ENCODE measurements at places on chromosomes 11 and 22.

- no peaks in the 10 kb centered on the region for H3K36me3 ChIP-seq
- no peak overlapping the region for H3K4me3 ChIP-seq
- no peaks in the 10 kb centered on the region for H3K4me1 ChIP-seq
These were observed 315.7 kb downstream of the INSC start for GRCh38 chr11:15430381-15430780.

- no peaks in the 10 kb centered on the region for H3K36me3 ChIP-seq
- peaks cover 13% of the 10 kb centered on the region for H3K27me3 ChIP-seq
- peaks cover 34% of the 10 kb centered on the region for H3K4me1 ChIP-seq
- peak overlapping the region; percentile 80 for H3K27ac ChIP-seq
These were observed 1.1 kb upstream of the IGSF9B start for GRCh38 chr11:133957900-133958299.

GRCh38 chr11:13208921-13209320, 68.7 kb upstream of the BMAL1 start:
- H3K4me1 ChIP-seq: peaks cover 15% of the 10 kb centered on the region
- H3K4me3 ChIP-seq: no peak overlapping the region
- no peak for DNase-seq
- no peaks in the 10 kb centered on the region for H3K27me3 ChIP-seq

DNA sequence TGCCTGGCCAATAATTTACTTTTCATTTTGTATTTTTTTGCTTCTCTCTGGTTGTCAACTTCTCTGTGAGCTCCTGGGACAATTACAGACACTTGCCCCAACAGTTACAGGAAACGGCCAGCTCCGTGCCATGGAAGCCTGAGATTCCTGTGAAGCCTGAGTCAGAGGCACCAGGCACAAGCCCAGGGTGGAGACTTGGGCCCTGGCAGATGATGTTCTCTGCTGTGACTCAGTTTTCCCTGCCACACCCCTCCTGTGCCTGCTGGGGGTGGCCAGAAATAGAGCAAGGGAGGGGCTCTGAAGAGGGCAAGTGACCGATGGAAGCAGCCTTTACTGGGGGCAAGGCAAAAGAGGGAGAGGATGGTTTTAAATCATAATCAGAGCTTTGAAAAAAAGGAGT, 4.9 kb downstream of the ATP5MGL start:
- no peak overlapping the region for H3K27ac ChIP-seq
- no peak overlapping the region for H3K4me3 ChIP-seq
- H3K27me3 ChIP-seq: no peaks in the 10 kb centered on the region
- no peak for DNase-seq

- no peak for DNase-seq
- H3K36me3 ChIP-seq: no peaks in the 10 kb centered on the region
- H3K4me3 ChIP-seq: peak overlapping the region; percentile 45
- no peak overlapping the region for H3K27ac ChIP-seq
- H3K4me1 ChIP-seq: peaks cover 3% of the 10 kb centered on the region
These were observed 583 bp upstream of the RRAS2 start for GRCh38 chr11:14359501-14360031.

- peak; percentile 91 for DNase-seq
- peaks cover 2% of the 10 kb centered on the region for H3K27me3 ChIP-seq
- H3K4me3 ChIP-seq: no peak overlapping the region
- peak overlapping the region; percentile 68 for H3K27ac ChIP-seq
These were observed 6.4 kb upstream of the MFRP start for GRCh38 chr11:119352857-119353260.

DNA sequence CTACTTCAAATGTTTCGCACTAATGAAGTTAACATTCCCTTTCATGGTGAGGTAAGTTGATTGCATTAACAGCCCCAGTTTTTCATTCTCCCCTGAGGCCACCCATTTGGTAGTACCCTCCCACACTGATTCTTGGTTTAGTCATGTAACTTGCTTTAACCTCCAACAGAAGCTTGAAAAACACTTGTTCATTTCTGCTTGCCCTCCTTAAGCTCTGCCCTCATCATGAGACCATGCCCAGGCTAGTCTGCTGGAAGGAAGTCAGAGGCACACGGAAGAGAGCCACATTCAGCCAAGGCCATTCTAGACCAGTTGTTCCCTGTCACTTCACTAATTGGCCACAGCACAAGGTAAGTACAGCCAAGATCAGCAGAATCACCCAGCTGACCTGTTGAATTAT, 50.7 kb upstream of the CD44 start:
- DNase-seq: no peak
- H3K27me3 ChIP-seq: no peaks in the 10 kb centered on the region
- no peak overlapping the region for H3K4me3 ChIP-seq
- no peaks in the 10 kb centered on the region for H3K36me3 ChIP-seq
- peaks cover 4% of the 10 kb centered on the region for H3K4me1 ChIP-seq
- no peak overlapping the region for H3K27ac ChIP-seq

DNA sequence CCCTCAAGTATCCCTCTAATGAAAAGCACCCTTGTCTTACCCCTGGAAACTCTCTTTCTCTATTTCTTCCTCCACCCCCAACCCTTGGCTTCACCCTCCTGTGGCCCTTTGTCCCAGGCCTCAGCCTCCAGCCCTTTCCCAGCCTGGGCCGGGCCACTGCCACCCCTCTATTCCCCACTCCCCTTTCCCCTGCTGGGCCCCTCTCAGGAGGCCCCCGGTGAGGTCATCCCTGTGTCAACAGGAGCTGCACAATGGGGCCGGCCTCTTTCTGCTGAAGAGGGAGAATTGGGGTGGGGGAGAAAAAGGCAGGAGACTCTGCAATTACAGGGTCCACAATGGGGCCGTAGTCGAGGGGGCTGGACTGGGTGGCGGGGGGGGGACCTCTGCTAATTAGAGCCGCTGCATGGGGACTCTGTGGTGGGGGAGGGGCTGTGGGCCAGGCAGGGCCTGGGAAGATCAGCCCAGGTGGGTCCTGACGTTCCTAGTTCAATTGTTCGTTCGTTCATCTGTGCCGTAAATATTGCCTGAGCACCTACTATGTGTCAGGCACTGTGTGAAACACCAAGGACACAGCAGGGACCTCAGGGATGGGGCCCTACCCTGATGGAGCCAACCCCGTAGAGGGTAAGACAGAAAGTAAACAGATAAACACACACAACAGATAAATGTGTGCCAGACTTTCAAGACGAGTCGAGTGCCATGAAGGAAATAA, 18.5 kb upstream of the MPPED1 start:
- no peak overlapping the region for H3K27ac ChIP-seq
- H3K4me3 ChIP-seq: no peak overlapping the region
- H3K27me3 ChIP-seq: no peaks in the 10 kb centered on the region
- H3K36me3 ChIP-seq: no peaks in the 10 kb centered on the region

- no peaks in the 10 kb centered on the region for H3K27me3 ChIP-seq
These were observed 20.7 kb upstream of the MMP7 start for GRCh38 chr11:102551169-102551781.

- H3K4me3 ChIP-seq: no peak overlapping the region
- no peaks in the 10 kb centered on the region for H3K36me3 ChIP-seq
- no peak for DNase-seq
- no peak overlapping the region for H3K27ac ChIP-seq
These were observed 318.7 kb downstream of the CADM1 start for GRCh38 chr11:115185507-115185906.

DNA sequence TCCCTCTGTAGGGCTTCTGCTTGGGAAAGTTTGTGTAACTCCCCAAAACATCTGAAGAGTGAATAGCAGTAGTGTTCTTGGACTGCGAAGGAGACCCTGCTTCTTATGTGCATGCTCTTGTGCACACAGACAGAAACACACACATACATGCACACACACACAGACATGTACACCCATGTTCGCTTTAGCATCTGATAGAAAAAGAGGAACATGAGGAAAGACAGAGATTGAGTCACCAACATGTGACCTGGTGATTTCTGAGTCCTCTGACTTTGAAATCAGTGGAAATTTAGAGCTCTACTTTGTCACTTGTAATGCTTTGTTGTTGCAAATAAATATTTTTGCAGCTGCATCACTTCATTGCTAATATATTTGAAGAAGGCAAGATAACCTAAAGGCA, 23.8 kb downstream of the CD44 start:
- H3K27me3 ChIP-seq: no peaks in the 10 kb centered on the region
- no peaks in the 10 kb centered on the region for H3K36me3 ChIP-seq
- peaks cover 22% of the 10 kb centered on the region for H3K4me1 ChIP-seq
- H3K27ac ChIP-seq: no peak overlapping the region
- no peak for DNase-seq
- H3K4me3 ChIP-seq: no peak overlapping the region

- DNase-seq: peak; percentile 93
- H3K36me3 ChIP-seq: no peaks in the 10 kb centered on the region
- H3K4me1 ChIP-seq: peaks cover 6% of the 10 kb centered on the region
- H3K4me3 ChIP-seq: peak overlapping the region; percentile 86
These were observed 1.6 kb downstream of the NCAM1 start for GRCh38 chr11:112962579-112963367.

- H3K27ac ChIP-seq: no peak overlapping the region
- no peaks in the 10 kb centered on the region for H3K36me3 ChIP-seq
- H3K4me1 ChIP-seq: peaks cover 24% of the 10 kb centered on the region
- DNase-seq: no peak
- H3K4me3 ChIP-seq: no peak overlapping the region
These were observed 205.0 kb upstream of the E2F8 start for GRCh38 chr11:19445771-19446170.

GRCh38 chr11:70788248-70789022, 390.1 kb downstream of the CTTN start:
- no peaks in the 10 kb centered on the region for H3K27me3 ChIP-seq
- peaks cover 11% of the 10 kb centered on the region for H3K36me3 ChIP-seq
- no peak overlapping the region for H3K27ac ChIP-seq
- peaks cover 14% of the 10 kb centered on the region for H3K4me1 ChIP-seq
- H3K4me3 ChIP-seq: no peak overlapping the region

DNA sequence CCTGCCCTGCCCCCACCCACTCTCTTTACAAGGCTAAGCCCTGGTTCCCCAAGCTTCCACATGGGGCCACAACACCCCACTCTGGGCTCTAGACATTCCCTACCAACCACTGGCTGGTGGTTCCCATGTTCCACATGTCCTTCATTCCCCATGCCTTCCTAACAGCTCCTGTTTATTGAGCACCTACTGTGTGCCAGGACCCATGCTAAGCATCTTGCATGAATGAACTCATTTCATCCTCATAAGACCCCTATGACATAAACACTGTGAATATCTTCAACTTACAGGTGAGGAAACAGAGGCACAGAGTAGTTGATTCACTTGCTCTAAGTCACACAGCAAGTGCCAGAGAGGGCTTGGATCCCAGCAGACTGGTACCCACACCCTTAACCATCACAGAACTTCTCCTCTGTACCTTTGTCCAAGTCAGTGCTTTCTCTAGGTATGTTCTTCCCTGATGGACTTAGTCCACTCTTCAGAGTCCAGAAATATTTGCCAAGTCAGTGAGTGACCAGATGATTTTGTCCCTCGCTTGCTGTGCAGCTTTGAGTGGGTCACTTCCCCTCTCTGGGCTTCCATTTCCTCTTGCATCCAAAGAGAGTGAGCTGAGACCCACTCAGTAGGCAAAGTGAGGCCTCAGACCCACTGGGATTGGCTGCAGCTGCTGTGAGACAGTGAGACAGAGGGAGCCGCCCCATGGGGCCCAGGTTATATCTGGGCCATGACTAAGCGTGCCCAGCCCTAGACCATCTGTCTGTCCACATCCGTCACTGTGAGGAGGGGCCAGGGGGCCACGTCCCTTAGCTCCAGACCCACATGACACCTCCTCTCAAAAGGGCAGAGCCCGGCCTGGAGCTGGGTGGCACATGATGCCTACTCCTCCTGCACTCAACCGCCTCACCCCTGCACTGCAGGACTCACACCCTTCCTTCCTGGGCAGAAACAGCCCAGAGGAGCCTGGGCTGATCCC, 132.4 kb downstream of the MN1 start:
- H3K4me3 ChIP-seq: no peak overlapping the region
- peaks cover 37% of the 10 kb centered on the region for H3K4me1 ChIP-seq
- no peaks in the 10 kb centered on the region for H3K36me3 ChIP-seq
- no peaks in the 10 kb centered on the region for H3K27me3 ChIP-seq

GRCh38 chr11:58562375-58562800, 13.3 kb downstream of the LPXN start:
- H3K4me3 ChIP-seq: no peak overlapping the region
- H3K27ac ChIP-seq: no peak overlapping the region
- H3K27me3 ChIP-seq: no peaks in the 10 kb centered on the region

- H3K36me3 ChIP-seq: no peaks in the 10 kb centered on the region
- peaks cover 28% of the 10 kb centered on the region for H3K4me1 ChIP-seq
- no peak overlapping the region for H3K4me3 ChIP-seq
- no peak overlapping the region for H3K27ac ChIP-seq
- DNase-seq: no peak
These were observed 113.1 kb upstream of the NNMT start for GRCh38 chr11:114183044-114183511.

- H3K27me3 ChIP-seq: no peaks in the 10 kb centered on the region
- H3K4me3 ChIP-seq: no peak overlapping the region
- H3K27ac ChIP-seq: no peak overlapping the region
- peaks cover 22% of the 10 kb centered on the region for H3K4me1 ChIP-seq
- no peaks in the 10 kb centered on the region for H3K36me3 ChIP-seq
These were observed 28.3 kb downstream of the SLC1A2 start for GRCh38 chr11:35390737-35391682.

- peak; percentile 44 for DNase-seq
- H3K36me3 ChIP-seq: no peaks in the 10 kb centered on the region
- H3K4me1 ChIP-seq: no peaks in the 10 kb centered on the region
These were observed 20.8 kb downstream of the KCNE3 start for GRCh38 chr11:74446532-74446938.

GRCh38 chr11:10943968-10944367, 86.1 kb upstream of the ZBED5 start:
- H3K36me3 ChIP-seq: no peaks in the 10 kb centered on the region
- no peaks in the 10 kb centered on the region for H3K27me3 ChIP-seq
- H3K4me3 ChIP-seq: no peak overlapping the region
- no peak for DNase-seq

DNA sequence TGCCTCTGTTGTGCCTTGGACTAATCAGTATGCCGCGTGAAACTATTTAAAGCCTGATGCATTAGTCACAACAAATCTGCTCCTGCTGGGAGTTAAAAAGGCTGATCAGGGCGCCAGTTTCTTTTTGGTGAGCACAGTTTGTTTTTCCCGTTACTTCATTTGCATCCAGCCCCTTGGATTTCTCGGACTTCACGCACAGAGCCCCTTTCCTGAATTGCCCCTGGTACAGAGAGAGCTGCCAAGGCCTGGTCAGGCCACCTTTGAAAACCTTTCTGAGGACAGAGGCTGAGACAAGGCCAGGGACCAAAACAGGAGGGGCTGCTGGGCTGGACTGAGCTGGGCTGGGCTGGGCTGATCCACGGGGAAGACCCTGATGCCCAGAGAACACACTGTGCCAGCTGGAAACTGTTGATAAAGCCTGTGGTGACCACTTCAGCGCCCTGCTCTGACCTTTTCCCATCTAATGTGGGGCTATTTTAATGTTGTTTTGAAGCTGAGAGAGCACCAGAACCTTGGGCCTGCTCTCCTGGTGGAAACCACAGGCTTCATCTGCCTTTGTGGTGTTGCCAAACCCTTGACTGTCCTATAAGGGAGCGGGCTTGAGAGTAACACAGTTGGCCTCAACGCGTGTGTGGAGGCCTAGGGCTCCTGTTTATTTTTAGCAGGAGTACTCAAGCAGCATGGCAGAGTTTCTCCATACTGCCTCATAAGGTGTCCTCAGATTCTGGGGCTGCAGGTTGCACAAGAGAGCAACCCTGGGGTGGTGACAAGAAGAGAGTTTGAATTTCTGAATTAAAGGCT, 44.2 kb downstream of the NAV2 start:
- no peak overlapping the region for H3K27ac ChIP-seq
- peaks cover 12% of the 10 kb centered on the region for H3K4me1 ChIP-seq
- no peak for DNase-seq
- no peak overlapping the region for H3K4me3 ChIP-seq
- no peaks in the 10 kb centered on the region for H3K27me3 ChIP-seq
- no peaks in the 10 kb centered on the region for H3K36me3 ChIP-seq
